ENCODE measurements at places on chromosomes 2 and 18. TPM values are rescaled to one million over a fixed set of nuclear protein-coding genes. Genes with fewer than 3 reads are reported as not detected.

Gene METTL5
- 128 TPM for total RNA-seq

Gene LIPT1
- total RNA-seq: 4.9 TPM

Gene UGT1A4
- 0.04 TPM for total RNA-seq

Gene EFR3B
- total RNA-seq: 0.19 TPM

Gene ANKRD29
- 8.9 TPM for total RNA-seq

Gene HOXD4
- total RNA-seq: not detected

Gene RFX8
- 0.41 TPM for total RNA-seq

Gene MYO5B
- total RNA-seq: 12.4 TPM

Gene PROKR1
- not detected for total RNA-seq

Gene LOXHD1
- total RNA-seq: not detected

Gene SNTG2
- total RNA-seq: not detected

Gene UGT1A1
- 0.25 TPM for total RNA-seq

Gene ESPNL
- not detected for total RNA-seq

Gene EMILIN1
- 10.8 TPM for total RNA-seq

Gene STAT4
- total RNA-seq: 4.3 TPM

Gene OBSL1
- total RNA-seq: 51.9 TPM

Gene HDAC4
- total RNA-seq: 19.7 TPM

Gene UGT1A10
- total RNA-seq: not detected

Gene SERPINB3
- not detected for total RNA-seq

Gene LYG1
- 0.12 TPM for total RNA-seq

Gene INPP5D
- total RNA-seq: not detected

Gene TUBA4B
- total RNA-seq: not detected

Gene TRIM54
- not detected for total RNA-seq

Gene ZAP70
- total RNA-seq: not detected

Gene HOXD11
- not detected for total RNA-seq

Gene CDK15
- 8.0 TPM for total RNA-seq

Gene TMEM200C
- 0.35 TPM for total RNA-seq

Gene SLC9A4
- not detected for total RNA-seq

Gene GNLY
- not detected for total RNA-seq

Gene RGPD4
- not detected for total RNA-seq

Gene IL36A
- total RNA-seq: not detected

Gene STPG4
- total RNA-seq: not detected

Gene BUB1
- total RNA-seq: 57.7 TPM

Gene CCDC68
- not detected for total RNA-seq
